Aorta (tissue), 5 donors: ENCODE measurements at places on chromosomes 2 and 18.

GRCh38 chr2:63665846-63666475, 77.2 kb downstream of the MDH1 start:
- no peak overlapping the region for H3K27ac ChIP-seq
- no peak overlapping the region for H3K4me3 ChIP-seq
- no peaks in the 10 kb centered on the region for H3K36me3 ChIP-seq

- DNase-seq = no peak
- no peaks in the 10 kb centered on the region for H3K36me3 ChIP-seq
- H3K4me3 ChIP-seq = no peak overlapping the region
- H3K27ac ChIP-seq = no peak overlapping the region
- H3K27me3 ChIP-seq = no peaks in the 10 kb centered on the region
These were observed 386.5 kb upstream of the SLC39A10 start for GRCh38 chr2:195270466-195271039.

DNA sequence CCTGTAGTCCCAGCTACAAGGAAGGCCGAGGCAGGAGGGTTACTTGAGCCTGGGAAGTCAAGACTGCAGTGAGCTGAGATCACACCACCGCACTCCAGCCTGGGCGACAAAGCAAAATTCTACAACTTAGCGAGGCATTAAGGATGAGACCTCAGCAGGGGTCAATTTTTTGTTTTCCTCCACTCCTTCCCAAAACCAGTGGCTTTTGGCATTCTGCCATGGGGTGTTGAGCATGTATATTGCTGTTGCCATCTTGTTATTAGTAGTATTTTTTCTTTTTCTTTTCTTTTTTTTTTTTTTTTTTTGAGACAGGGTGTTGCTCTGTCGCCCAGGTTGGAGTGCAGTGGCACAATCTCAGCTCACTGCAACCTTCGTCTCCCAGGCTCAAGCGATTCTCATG, 8.9 kb upstream of the GIGYF2 start:
- H3K4me1 ChIP-seq = no peaks in the 10 kb centered on the region
- no peak for DNase-seq
- H3K27ac ChIP-seq = no peak overlapping the region
- H3K4me3 ChIP-seq = no peak overlapping the region
- no peaks in the 10 kb centered on the region for H3K36me3 ChIP-seq

DNA sequence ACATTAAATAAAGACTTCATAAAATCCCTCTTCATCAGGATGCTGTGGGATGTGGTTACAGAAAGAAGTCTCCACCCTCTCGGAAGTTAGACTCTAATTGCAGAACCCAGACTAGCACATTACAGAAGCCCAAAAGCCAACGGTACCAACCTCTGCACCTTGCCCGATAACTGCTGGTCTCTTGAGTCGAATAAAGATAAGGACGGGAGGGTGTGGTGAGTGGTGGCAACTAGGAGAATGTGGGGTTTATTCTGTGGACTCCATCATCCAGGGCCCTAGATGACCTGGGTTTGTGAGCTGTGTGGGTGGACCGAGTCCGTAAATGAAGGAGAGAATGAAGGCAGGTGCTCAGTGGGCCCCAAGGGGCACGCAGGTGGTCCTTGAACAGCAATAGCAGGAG, 462.8 kb upstream of the ID2 start:
- DNase-seq = no peak
- no peak overlapping the region for H3K4me3 ChIP-seq
- H3K4me1 ChIP-seq = peaks cover 1% of the 10 kb centered on the region
- H3K27me3 ChIP-seq = no peaks in the 10 kb centered on the region

DNA sequence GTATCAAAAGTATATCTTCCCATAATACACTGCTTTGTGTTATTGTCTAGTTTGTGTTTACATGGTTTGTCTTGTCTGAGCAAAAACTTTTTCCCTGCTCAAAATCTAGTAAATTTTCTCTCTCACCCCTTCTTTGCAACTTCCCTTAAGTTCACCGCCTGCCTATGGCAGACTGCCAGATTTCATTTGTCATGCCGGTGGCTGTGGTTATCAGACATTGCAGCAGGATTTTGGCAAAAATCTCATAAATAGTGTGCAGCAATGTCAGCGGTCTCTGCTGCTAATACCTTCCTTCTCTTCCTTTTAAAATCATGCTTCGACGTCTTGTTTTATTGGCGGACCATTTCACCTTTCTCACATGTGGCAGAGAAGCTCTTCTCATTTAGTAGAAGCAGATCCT, 45.6 kb upstream of the TMEM178A start:
- DNase-seq = peak; percentile 84
- no peaks in the 10 kb centered on the region for H3K4me1 ChIP-seq
- H3K27ac ChIP-seq = no peak overlapping the region
- H3K27me3 ChIP-seq = no peaks in the 10 kb centered on the region
- H3K36me3 ChIP-seq = no peaks in the 10 kb centered on the region
- no peak overlapping the region for H3K4me3 ChIP-seq

DNA sequence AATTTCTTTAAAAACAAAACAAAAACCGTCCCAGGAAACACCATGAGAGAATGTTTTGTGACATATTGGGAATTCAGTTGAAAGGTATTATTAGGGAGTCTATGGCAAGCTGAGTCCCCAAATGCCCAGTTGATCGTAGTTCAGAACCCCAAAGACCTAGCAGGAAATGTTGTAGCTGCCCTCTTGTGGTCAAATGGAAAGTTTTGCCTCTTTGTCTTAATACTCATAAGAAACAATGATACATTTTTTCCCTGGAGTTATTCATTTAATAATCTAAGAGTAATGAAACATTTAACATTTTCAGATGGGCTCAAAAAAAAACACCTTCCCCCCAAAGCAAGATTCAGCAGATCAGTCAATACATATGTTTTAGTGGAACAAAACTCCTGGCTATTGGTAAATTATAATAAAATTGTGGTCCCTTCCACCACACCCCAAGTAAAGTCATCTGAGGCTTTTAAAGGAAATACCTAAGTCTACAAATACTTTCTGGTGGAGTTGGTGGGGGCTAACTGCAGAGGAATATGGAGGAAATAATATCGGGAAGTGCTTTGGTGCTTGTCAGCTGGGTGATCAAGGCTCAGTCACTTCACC, 37.8 kb upstream of the EFEMP1 start:
- no peaks in the 10 kb centered on the region for H3K27me3 ChIP-seq
- no peaks in the 10 kb centered on the region for H3K36me3 ChIP-seq
- H3K27ac ChIP-seq = no peak overlapping the region
- no peak overlapping the region for H3K4me3 ChIP-seq
- H3K4me1 ChIP-seq = peaks cover 2% of the 10 kb centered on the region

DNA sequence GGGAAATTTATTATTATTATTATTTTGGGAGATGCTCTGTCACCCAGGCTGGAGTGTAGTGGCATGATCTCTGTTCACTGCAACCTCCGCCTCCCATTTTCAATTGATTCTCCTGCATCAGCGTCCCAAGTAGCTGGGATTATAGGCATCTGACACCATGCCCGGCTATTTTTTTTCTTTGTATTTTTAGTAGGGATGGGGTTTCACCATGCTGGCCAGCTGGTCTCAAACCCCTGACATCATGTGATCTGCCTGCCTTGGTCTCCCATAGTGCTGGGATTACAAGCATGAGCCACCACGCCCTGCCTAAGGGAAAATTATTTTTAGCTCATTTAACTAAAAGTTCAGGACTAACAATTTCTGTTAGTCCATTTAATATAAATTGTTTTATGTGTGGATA, 109.2 kb upstream of the SESTD1 start:
- H3K4me3 ChIP-seq = no peak overlapping the region
- H3K36me3 ChIP-seq = no peaks in the 10 kb centered on the region
- no peaks in the 10 kb centered on the region for H3K4me1 ChIP-seq
- DNase-seq = no peak
- H3K27me3 ChIP-seq = no peaks in the 10 kb centered on the region

DNA sequence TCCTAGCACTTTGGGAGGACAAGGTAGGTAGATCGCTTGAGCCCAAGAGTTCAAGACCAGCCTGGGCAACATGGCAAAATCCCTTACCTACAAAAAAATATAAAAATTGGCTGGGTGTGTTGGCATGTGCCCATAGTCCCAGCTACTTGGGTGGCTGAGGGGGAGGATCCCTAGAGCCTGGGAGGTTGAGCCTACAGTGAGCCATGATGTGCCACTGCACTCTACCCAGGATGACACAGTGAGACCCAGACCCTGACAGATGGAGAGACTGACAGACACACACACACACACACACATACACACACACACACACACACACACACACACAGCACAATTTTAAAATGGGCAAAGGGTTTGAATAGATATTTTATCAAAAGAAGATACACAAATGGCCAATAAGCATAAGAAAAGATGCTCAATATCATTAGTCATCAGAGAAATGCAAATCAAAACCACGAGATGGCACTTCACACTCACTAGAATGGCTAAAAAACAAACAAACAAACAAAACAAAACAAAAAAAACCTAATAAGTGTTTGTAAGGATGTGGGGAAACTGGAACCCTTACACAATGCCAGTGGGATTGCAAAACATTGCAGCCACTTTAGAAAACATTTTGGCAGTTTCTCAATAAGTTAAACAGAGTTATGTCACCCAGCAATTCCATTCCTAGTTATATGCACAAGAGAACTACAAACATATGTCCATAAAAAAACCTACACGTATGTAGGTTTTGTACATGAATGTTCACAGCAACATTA, 42.3 kb downstream of the BAZ2B start:
- DNase-seq = no peak
- no peaks in the 10 kb centered on the region for H3K4me1 ChIP-seq
- no peak overlapping the region for H3K4me3 ChIP-seq
- no peaks in the 10 kb centered on the region for H3K27me3 ChIP-seq

- no peaks in the 10 kb centered on the region for H3K4me1 ChIP-seq
- H3K4me3 ChIP-seq = no peak overlapping the region
- no peaks in the 10 kb centered on the region for H3K27me3 ChIP-seq
- DNase-seq = no peak
- H3K27ac ChIP-seq = no peak overlapping the region
- H3K36me3 ChIP-seq = no peaks in the 10 kb centered on the region
These were observed 205.3 kb downstream of the ANAPC1 start for GRCh38 chr2:111678651-111679050.

DNA sequence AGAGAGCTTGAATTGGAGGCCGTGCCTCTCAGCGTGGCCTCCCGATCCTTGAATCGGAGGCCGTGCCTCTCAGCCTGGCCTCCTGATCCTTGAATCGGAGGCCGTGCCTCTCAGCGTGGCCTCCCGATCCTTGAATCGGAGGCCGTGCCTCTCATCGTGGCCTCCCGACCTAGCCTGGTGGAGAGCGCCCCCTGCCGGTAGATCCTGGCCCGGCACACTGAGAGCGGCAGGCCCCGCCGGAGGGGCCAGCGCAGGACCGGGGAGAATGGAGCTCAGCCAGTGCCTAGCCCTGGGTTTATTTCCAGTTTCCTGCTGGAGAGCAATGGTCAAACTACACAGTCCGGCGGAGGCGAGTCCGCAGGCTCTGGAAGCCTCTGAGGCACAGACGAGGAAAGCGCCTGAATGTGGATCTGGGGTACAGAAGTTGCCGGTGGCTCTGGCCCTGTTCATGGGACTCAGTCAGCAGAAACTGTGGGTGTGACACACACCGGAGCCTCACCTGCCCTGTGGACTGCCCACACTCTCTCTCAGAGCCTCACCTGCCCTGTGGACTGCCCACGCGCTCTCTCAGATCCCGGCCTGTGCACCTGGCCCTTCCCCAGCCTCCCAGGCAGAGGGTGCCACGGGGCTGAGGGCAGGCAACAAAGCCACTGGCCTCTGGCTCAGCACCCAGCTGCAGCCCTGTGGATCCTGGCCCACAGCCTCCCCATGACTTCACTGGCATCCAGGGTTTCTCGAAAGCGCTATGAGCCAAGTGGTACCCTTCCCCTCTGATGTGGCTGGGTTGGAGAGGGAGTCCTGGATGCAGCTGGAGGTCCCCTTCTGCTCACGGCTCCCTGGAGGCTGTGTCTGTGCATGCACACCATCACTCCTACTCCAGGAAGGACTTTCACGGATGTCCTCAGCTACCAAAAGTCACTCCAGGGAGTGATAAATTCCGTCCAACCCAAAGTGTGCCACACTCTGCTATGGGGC, 1.5 kb downstream of the IL36B start:
- DNase-seq = no peak
- no peaks in the 10 kb centered on the region for H3K36me3 ChIP-seq
- H3K4me3 ChIP-seq = no peak overlapping the region
- no peaks in the 10 kb centered on the region for H3K4me1 ChIP-seq
- H3K27ac ChIP-seq = no peak overlapping the region

DNA sequence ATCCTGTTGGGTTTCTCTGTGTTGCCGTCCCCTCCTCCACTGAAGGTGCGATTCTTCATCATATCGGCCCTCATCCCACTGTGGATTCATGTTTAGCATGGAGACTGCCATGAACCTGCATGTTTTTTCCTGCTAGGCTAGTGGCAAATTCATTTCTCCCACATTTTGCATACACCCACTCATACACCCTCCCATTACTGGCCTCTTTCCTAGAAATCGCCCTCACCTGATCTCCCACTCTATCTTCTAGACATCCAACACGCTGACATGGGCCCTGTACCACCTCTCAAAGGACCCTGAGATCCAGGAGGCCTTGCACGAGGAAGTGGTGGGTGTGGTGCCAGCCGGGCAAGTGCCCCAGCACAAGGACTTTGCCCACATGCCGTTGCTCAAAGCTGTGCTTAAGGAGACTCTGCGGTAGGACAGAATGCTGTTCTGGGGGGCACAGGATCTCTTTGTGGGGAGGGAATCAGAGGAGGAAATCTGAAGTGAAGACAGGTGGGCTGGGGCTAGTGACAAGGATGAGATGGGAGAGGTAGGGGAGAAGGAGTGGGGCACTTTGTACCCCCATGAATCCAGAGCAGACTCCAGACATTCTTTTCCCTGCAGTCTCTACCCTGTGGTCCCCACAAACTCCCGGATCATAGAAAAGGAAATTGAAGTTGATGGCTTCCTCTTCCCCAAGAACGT, 17.7 kb downstream of the PRKAG3 start:
- H3K27me3 ChIP-seq = no peaks in the 10 kb centered on the region
- H3K36me3 ChIP-seq = no peaks in the 10 kb centered on the region
- no peaks in the 10 kb centered on the region for H3K4me1 ChIP-seq
- no peak for DNase-seq

GRCh38 chr2:115596659-115597375, 1154.4 kb downstream of the DPP10 start:
- no peaks in the 10 kb centered on the region for H3K27me3 ChIP-seq
- H3K4me3 ChIP-seq = no peak overlapping the region
- no peak overlapping the region for H3K27ac ChIP-seq
- no peaks in the 10 kb centered on the region for H3K4me1 ChIP-seq
- no peak for DNase-seq
